ENCODE measurements at places on chromosomes 12 and 14.
A peak's percentile ranks its signal among the peaks of the same experiment; 100 is the strongest.

DNA sequence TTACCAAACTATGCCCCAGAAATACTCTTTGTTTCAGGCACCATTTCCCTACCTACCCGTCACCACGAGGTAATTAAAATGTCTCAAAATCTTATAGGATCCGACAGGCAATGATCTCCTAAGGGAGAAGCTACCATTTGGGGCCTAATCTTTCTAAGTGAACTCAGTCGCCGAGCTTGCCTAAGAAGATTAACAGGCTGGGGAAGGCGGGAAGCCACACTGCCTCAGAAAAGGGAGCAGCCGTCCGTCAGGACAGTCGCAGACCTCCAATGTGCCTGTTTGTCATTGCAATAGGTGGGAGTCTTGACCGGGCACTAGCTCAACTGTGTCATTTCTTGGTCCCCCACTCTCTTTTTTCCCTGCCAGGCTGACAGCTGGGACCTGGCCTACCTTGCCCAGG lies 4.6 kb downstream of the TTC7B start:
- DNase-seq = no peak

DNA sequence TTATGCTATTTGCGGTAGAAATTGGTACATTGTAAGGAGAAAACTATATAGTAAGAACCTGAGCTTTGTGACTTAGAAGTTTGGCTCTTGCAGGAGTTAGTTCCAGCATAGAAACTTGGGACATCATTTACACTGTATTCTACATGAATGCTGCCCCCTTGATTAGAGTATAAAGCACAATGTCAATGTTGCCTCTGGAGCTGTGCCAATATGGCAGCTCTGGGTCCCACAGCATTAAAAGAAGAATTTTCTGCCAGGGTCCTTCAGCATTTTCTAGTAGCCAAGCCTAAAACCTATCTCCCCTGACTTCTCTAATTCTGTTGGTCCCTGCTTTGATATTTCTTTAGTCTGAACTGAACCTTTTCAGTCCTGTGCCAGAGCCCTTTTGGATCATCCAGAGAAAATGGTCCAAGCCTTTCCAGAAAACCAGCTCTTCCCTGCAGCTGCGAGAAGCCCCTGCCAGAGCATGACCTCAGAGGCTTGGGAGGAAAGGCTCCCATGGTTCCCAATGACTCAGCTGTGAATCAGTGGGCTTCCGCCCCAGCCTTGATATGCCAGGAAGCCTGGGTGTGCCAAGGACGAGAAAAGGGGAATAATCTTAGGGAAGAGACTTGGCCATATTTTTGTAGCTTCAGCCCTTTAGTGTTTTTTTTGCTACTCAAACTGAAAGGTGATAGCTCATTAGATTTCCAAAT lies 43.2 kb downstream of the PLEKHG7 start:
- DNase-seq = no peak

GRCh38 chr14:63248211-63248610 lies 44.0 kb downstream of the RHOJ start:
- no peak for DNase-seq

GRCh38 chr12:115636546-115636945 lies 640.9 kb downstream of the MED13L start:
- no peak for DNase-seq

- DNase-seq = no peak
Observed at GRCh38 chr14:97262336-97262735, 465.2 kb downstream of the VRK1 start.

DNA sequence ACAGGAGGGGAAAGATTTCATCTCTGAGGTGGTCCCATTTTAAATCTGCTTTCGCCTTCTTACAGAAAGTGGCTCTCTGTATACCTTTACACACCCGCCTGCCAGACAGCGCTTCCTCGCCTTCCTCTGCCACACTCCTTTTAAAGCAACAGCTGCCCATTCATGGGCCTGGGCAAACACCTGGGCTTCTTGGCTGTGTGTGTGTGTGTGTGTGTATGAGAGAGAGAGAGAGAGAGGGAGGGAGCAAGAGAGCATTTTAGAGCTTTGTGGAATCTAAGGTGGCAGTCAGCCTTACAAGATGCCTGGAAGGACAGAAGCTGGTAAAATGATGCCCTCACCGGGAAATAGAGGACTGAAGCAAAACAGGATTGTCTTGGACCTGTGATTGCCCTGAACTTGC lies 20.0 kb downstream of the PTHLH start:
- no peak for DNase-seq

- no peak for DNase-seq
Observed at GRCh38 chr14:94058674-94059138, 22.3 kb downstream of the DDX24 start.

- DNase-seq = peak; percentile 72
Observed at GRCh38 chr12:116277467-116278278, at the start of gene MED13L. MED13L (minus strand) TSS chr12:116277693; CDS start chr12:116277131, 562 bp downstream.

DNA sequence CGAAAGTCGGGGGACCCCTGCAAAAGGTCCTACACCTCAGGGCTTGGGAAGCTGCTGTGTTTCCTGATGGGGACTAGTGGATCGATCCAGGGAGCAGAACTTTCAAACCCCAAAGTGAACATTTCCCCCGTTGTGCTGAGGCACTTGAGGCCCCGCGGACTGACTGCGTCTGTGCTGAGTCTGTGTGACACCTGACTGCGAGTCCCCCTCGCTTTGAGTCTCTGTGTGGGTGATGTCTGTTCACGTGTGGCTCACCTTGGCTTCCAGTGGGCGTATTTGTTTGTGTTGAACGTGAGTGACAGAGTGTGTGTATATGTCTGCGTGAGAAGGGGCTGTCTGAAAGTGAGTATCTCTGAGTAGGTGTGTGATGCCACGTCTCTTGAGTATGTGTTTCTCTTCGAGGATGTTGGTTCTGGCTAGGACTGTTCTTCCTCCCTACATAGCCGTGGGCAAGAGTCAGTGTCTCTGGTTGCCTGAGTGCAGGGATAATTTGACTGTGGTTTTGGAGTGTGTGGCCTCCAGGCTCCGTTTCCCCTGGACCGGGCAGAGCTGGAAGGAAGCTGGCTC lies 1.3 kb downstream of the TEAD4 start:
- no peak for DNase-seq

DNA sequence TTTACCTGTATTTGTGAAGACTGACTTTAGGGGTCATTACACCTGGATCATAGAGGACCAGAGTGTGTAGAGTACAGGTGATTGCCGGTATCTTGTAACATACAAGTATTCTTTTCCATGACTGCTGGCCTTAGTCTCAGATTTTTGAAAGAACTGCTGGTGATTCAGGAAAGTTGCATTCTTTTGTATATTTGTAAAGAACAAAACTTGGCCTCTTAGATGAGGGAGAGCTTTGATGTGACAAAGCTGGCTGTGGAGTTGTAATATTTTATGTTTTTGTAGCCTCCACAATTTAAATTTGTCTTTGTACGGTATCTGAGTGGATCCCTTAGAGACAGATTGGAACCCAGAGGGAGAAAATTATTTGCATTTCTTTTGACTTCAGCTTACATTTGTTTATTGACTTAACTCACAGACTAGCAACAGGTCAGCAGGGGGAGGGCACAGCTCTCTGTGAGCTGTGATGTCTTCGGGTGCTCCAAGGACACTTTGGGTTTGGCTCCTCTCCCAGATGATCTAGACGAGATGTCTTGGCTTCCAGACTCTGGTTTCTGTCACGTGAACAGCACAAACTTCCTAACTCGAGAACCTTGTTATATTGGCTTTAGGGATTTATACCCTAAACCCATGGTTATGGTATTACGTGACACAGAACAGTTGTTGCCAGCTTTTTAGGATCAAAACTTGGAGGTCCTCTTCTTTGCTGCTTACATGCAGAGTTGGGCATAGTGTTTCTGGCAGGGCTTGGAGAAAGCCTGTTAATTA lies 65.9 kb downstream of the DAAM1 start:
- no peak for DNase-seq

DNA sequence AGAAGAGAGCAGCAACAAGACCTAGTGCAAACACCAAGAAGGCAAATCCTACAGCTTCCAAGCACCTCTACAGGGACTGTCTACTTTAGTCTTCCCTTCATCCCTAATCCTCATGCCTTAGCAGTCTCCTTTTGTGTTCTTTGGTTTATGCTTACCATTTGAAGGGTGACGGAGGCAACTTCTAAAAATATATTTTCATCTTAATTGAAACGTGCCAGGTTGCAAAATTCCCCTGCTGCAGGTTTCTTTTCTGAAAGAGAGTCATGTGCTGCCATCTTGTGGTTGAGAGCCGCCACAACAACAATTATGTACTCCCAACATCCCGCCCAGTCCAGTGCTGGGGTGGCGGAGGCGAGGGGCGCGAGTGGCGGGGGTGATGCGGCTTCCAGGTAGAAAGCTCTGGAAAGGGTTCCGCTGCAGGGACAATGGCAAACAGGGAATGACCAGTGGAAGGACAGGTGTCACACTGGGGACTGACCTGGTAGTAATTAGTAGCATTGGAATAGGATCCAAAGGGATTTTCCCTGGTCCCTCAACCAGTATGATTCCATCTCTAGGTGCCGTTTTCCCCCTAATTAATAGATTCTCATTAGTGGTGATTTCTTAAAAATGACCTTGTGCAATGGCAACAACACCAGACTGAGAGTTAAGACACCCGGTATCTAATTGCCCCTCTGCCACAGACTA lies 80.3 kb upstream of the GNG2 start:
- peak; percentile 59 for DNase-seq

DNA sequence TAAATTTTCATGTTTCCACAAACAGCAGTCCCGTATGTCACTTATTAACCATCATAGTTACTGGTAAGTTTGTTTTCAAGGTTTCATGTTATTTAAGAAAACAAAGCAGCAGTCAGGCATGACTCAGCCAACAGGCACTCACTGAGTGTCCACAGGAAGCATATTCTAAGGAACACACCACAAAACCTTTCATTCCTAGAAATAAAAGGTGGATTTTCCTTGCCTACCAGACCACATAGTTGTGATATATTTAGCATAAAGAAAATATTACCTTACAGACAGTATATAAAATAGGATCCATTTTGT lies 143.3 kb upstream of the AVPR1A start:
- DNase-seq = no peak

DNA sequence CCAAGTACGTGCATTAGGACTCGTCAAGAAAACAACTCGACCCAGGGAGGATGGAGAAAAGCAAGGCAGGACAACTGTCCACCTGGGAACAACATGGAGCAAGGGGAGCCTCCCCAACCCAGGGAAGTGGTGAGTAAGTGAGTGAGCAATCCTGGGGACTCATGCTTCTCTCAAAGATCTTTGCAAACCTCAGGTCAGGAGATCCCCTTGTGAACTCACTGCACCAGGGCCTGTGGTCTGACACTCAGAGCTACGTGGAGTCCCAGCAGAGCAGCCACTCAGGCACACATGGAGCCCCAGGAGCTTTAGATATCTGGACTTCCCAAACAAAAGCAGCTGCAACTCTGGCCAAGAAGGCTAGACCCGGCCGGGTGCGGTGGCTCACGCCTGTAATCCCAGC lies 12.2 kb upstream of the OR5AU1 start:
- DNase-seq = no peak

DNA sequence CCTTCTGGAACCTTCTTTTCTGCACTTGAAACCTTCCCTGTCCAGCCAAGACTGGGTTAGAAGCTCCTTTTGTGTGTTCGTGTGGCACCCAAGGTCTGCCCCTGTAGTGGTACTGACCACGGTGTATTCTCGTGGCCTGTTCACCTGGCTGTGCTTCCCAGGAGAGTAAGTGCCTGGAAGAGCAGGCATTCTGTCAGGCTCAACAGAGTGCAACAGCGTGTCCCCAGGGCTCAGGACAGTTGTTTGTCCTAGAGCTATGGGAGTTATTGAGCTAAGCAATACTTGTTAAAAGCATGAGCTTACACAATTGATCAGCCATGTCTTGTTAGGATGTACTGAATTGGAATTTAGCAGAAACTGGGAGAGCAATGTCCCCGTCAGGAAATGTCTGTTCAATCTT lies 12.9 kb upstream of the SLC38A2 start:
- DNase-seq = no peak

DNA sequence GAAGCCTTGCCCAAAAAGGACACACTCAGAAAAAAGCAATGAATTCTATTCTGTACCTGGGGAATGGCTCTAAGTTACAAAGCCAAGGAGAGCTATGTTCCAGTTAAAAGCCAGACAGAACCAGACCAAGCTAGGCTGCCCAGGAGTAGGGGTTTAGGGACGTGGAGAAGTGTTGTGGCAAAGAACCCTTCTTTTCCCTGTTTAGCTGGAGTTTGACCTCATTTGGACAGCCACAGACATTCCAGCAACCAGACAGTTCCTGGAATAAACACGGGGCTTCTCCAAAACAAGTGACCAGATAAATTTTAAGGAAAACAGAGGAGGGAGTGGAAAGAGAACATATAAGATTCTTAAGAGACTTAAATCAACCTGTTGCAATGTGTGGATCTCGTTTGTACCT lies 62.3 kb downstream of the GCH1 start:
- DNase-seq = no peak

- DNase-seq = no peak
Observed at GRCh38 chr14:37114002-37114401, 58.4 kb downstream of the SLC25A21 start.

- no peak for DNase-seq
Observed at GRCh38 chr12:89977405-89978085, 268.9 kb upstream of the ATP2B1 start.

GRCh38 chr12:42484996-42485395 lies 104.5 kb downstream of the PRICKLE1 start:
- DNase-seq = no peak

GRCh38 chr12:56128670-56129205 lies 671 bp downstream of the ESYT1 start:
- no peak for DNase-seq

Measured in stimulated activated CD8-positive, alpha-beta memory T cell treated with anti-CD3 and anti-CD28 coated beads, Interleukin-15, amount 100 ng/mL, for 1 hour (primary cell).